ENCODE measurements at places on chromosomes 12 and 14.

- peak; percentile 100 for DNase-seq
These were observed 19.3 kb upstream of the SERPINA6 start for GRCh38 chr14:94342334-94342934.

- DNase-seq = peak; percentile 73
These were observed 25.7 kb downstream of the SPTSSA start for GRCh38 chr14:34436118-34436905.

GRCh38 chr12:111298582-111299436 is 70.1 kb downstream of the PHETA1 start:
- DNase-seq = peak; percentile 15

- DNase-seq = no peak
These were observed 1233.3 kb upstream of the SEL1L start for GRCh38 chr14:82766996-82767395.

- DNase-seq = no peak
These were observed 63.9 kb upstream of the VASH1 start for GRCh38 chr14:76697246-76697905.

Measured in astrocyte (in vitro differentiated cells and primary cell).